ENCODE measurements at places on chromosomes 1 and 21.

DNA sequence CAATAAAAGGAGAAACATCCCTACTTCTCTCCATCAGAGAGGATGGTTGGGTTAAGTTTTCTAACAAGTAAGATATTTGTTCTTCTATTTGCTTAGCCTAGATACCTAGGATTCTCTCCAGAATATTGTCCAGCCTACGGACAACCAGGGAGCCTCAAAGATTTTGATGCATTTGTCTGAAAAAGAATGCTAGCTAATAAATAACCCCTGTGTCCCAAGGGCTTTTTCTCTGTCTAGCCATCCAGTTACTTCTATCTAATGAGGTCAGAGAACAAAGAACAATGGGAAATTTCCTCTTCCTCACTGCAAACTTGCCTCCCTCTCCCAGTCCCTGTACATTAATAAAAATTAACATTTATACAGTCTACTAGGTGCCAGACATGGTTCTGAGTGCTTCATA lies 810 bp downstream of the RGS5 start:
- DNase-seq = no peak

DNA sequence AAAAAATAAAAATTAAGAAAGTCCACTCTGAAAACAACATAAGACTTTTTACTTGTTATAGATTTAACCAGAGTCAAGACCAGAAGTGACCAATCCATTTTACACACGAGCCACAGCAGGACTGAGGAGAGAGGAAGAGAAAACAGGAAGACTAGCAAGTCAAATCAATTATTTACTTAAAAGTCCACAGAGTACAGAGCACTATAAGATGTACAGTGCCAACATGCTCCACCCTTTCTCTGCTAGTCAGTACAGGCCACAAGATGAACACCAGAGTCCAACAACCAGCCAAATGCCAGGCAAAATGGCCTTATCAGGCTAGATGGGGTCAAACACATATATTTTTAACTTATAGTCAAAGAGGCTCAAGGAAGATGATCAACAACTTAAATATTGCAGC lies 19.5 kb downstream of the LUZP1 start:
- DNase-seq = no peak

DNA sequence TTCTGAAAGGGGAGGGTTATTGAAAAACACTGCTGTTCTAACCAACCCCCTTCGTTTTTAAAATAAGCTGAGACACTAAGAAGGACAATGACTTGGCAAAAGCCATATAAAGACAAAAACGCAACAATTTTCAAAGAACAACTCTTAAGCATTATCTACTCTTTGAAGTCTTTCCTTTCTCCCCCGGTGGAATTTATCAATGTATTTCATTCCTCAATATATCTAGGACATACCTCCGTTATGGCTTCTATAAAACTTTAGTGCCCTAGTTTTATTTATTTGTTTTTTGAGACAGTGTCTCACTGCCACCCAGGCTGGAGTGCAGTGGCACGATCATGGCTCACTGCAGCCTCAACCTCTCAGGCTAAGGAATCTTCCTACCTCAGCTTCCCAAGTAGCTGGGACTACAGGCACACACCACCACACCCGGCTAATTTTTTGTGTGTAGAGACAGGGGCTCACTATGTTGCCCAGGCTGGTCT lies 3.2 kb downstream of the NRDC start:
- no peak for DNase-seq

- no peak for DNase-seq
Observed at GRCh38 chr1:17363351-17363750, 8.6 kb upstream of the PADI6 start.

- DNase-seq = no peak
Observed at GRCh38 chr1:55927702-55928290, 651.6 kb downstream of the PLPP3 start.

- no peak for DNase-seq
Observed at GRCh38 chr1:161238039-161238473, at the start of gene NR1I3. TSS of gene NR1I3 (minus strand) at chr1:161238203. CDS start at chr1:161236565, 1,638 bp downstream.

DNA sequence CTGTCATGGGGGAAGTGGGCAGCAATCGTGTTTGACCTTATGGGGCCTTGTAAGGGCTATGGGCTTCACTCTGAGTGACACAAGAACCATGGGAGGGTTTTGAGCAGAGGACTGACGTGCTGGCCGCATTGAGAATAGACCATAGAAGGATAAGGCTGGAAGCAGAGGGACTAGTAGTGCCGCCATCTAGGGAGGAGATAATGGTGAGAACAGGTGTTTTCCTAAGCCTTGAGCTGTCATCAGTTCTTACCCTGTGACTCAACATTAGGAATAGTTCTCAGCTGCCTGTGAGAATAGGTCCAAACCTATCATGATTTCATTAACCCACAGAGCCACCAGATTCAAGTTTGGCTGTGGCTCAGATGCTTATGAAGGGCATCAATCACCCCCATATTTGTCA lies 228.5 kb downstream of the CACNA1E start:
- no peak for DNase-seq

DNA sequence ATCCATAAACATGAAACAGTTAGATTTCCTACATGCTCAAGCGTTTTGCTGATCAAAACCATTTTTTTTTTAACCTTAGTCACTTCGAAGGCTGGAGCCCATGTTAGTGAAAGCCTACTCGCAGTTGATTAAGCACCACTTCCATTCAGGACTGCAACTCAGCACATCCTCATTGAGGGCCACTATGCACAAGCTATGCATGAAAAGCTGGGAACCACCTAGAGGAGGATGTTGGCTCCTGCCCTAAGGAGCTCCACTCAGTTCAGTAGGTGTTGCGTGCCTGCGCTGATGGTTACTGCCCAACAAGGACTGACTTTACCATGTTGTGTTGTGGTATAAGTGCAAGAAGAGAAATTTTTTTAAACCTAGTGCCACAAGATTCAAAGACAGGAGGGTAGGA lies 181.4 kb upstream of the L1TD1 start:
- DNase-seq = no peak

- DNase-seq = no peak
Observed at GRCh38 chr1:67897270-67897949, 64.1 kb upstream of the GNG12 start.

DNA sequence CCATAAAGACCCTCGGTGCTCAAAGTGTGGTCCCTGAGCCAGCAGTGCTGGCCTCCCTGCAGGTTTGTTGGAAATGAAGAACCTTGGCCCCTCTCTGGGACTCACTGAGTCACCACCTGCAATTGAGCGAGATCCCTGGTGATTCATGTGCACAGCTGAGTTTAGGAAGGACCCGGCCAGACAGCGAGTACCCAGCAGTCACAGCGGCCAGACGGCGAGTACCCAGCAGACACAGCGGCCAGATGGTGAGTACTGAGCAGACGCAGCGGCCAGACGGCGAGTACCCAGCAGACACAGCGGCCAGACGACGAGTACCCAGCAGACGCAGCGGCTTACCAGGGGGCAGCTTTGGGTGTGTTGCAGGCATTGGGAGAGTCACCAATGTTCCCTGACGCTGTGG lies 123.8 kb downstream of the PRDM16 start:
- DNase-seq = no peak

DNA sequence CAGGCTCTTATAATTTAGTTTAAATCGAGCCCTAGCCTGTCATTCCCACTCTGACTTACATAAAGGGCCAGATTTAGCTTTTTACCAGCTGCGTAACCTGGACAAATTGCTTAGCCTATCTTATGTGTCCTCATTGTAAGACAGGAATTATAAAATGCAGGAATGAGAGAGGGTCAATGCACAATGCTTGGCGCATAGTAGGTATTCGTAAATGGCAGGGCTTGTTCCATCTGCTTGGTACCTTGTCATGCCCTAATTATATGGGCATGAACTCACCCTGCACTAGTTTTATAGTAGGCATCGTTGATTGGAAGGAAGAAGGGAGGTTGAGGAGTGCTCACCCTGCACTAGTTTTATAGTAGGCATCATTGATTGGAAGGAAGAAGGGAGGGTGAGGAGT lies 108.8 kb downstream of the GALNT2 start:
- no peak for DNase-seq

- DNase-seq = no peak
Observed at GRCh38 chr1:174058624-174059023, 36.5 kb upstream of the RC3H1 start.

- no peak for DNase-seq
Observed at GRCh38 chr1:108208724-108209446, 8.7 kb upstream of the SLC25A24 start.

DNA sequence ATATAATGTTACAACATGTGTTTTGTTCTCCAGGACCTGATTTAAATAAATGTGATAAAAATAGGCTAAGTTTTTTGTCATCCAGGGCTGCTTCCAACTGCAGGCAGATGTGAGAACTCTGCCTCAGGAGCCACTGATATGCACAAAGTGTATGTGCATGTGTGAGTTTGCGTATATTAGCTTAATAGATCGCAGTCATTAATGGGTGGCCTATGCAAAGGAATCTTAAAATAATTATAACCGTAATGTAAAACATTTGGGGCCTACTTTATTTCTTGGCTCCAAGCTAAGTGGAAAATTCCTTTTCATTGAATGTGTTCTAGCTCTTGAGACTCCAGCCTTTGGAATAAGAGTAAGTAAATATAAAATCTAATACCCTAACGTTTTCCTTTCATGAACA lies 16.8 kb downstream of the DHX9 start:
- DNase-seq = no peak

DNA sequence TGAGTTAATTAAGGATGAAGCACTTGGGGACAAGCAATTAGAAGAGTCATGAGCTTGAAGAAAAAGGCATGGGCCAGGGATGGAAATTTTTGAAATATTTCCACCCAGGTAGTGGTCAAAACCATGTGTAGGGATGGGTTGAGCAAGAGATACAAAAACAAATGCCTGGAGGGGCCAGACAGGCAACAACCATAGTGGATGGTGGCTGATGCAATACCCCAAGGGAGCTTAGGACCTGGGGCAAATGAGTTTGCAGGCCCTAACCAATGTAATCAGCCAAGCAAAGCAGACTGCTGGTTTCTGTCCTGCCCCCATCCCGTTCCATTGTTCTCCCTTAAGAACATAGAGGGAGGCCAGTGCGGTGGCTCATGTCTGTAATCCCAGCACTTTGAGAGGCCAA lies 119.1 kb upstream of the FGGY start:
- DNase-seq = no peak

DNA sequence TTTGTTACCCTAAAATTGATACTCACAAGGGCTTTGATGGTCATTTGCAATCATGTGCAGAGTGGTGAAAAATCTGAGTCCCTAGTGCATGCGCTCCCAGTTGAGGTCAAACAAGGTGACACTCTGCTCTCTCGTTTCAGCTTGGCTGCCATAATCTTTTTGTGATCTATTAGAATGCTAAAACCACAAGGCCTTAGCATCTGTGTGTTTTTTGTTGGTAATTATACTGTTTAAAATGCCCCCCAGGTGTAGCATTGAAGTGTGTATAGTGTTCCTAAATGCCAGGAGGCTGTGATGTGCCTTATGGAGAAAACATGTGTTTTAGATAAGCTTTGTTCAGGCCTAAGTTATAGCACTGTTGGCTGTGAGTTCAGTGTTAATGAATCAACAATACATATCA lies 89.3 kb downstream of the PLD5 start:
- no peak for DNase-seq

DNA sequence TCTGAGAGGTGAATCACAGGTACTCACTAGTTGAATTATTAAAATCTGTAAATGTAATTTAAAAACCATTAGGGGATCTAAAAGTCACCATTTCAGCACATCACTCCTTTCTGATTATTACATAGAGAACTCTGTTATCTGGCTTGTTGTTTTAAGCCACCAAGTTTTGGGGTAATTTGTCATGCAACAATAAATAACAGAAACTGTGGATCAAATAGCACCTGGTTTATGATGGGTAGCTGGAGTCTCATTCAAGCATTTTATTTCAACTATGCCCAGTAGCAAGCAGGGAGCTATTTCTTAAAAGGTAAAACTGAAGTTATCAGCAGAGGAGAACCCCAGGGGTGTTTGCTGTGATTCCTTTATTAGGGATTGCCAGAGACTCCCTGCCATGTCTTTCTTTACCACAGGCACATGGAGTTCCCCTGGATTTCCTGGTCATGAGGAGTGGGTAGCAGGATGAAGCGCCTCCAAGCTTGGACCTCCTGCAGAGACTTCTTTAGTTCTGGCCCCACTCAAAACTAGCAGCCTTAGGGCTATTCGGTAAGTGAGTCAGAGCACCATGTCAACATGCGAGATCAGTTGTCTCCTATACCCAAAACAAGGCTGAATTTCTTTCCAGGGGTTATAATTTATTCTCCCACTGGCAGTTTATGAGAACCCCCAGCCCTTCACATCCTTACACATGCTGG lies 179.2 kb downstream of the GIPC2 start:
- no peak for DNase-seq

- no peak for DNase-seq
Observed at GRCh38 chr1:222974496-222974895, 159.7 kb downstream of the DISP1 start.

DNA sequence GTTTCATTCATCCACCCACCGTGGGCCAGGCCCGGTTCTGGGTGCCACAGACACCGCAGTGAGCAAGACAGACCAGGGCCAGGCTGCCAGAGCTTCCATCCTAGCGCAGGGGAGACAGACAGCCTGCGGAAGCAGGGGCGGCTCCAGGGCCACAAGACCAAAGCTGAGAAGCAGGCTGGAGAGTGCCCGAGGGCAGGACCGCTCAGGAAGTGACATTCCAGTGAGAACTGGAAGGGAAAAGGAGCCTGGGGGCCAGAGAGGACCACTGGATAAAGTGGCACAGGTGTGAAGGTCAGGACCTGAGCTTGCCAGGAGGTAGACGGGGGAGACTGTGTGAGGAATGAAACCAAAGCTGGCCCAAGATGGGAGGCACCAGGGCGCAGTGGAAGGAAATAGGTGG lies 59.5 kb upstream of the EFHD2 start:
- no peak for DNase-seq
